CD8-positive, alpha-beta T cell (primary cell): ENCODE measurements at places on chromosomes 11 and 22. TPM values are rescaled to one million over a fixed set of nuclear protein-coding genes. Genes with fewer than 3 reads are reported as not detected.

The OR4B1 gene
- not detected for total RNA-seq

The PES1 gene
- total RNA-seq = 47.0 TPM

The OR8D4 gene
- total RNA-seq = not detected

The TP53AIP1 gene
- not detected for total RNA-seq

The TMEM132A gene
- not detected for total RNA-seq

The GNAZ gene
- not detected for total RNA-seq

The FERMT3 gene
- total RNA-seq = 63.4 TPM

The SLC37A2 gene
- 0.16 TPM for total RNA-seq

The SYNGR1 gene
- 1.9 TPM for total RNA-seq

DNA sequence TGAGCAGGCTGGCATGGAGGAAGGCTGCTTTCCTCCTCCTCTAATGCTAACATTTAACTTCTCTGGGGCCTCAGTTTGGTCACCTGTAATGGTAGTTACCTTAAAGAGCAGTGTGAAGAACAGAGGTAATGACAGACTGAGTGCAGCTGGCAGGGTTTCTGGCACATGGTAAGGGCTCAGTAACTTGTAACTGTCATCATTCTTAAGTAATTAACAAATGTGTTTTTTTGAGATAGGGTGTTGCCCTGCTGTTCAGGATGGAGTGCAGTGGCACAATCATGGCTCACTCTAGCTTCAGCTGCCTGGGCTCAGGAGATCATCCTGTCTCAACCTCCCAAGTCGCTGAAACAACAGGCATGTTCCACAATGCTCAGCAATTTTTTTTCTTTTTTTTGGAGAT lies 242.0 kb upstream of the SYN3 start:
- no peak for DNase-seq

GRCh38 chr11:12812849-12813248 lies 138.6 kb downstream of the TEAD1 start:
- DNase-seq = no peak

DNA sequence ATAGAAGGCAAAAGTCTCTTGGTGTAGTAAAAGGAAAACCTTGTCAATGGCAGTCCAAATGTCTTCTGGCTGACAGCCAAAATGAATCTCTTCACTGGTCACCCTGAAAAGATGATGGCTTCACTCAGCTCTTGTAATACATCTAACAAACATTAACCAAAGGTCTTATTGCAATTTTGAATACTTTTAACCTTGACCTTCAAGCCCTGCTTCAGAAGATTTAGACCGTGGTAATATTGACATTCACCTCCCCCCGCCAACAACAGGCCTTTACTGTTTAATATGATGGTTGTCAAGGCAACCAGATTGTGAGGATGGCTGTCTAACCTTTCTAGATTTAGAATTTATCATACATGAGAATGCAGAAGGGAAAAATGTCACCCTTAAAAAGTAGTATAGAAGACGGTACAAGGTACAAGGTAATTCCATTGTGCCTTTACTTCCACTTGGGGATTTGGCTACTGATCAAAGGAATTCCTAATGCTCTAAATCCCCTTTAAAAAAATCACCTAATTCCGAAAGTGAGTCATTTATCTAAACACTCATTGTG lies 342.3 kb downstream of the LARGE1 start:
- DNase-seq = no peak

GRCh38 chr11:60914633-60915247 lies 782 bp downstream of the TMEM109 start:
- DNase-seq = peak; percentile 34

DNA sequence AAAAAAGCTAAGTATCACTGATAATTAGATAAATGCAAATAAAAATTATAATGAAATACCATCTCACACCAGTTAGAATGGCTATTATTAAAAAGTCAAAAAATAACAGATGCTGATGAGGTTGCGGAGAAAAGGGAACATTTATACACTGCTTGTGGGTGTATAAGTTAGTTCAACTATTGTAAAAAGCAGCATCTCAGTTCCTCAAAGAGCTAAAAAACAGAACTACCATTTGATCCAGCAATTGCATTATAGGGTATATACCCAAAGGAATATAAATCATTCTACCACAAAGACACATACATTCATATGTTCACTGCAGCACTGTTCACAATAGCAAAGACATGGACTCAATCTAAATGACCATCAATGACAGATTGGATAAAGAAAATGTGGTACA lies 120.3 kb upstream of the ZBED5 start:
- no peak for DNase-seq

- DNase-seq = peak; percentile 81
Observed at GRCh38 chr22:36156515-36157419, 3.8 kb downstream of the APOL3 start.

GRCh38 chr11:58395581-58395980 lies 11.1 kb downstream of the OR5B3 start:
- DNase-seq = no peak

- DNase-seq = no peak
Observed at GRCh38 chr11:24683583-24683982, 186.7 kb downstream of the LUZP2 start.

- DNase-seq = no peak
Observed at GRCh38 chr11:115963156-115963555, 458.9 kb upstream of the CADM1 start.

GRCh38 chr11:104122836-104123235 lies 41.1 kb downstream of the PDGFD start:
- no peak for DNase-seq

DNA sequence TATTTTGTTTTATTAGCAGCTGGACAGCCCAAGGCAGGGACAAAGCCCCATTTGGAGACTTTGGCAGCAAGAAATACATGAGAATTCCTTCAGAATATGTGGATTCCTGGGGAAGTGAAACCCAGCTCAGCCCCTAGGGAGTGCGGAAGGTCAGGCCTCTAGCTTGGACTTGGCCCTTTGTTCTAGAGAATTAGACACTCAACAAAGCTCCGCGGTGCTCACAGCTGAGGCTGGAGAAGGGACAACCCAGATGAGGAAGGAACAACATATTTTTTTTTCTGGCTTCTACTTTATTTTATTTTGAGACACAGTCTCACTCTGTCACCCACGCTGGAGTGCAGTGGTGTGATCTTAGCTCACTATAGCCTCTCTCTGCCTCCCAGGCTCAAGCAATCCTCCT lies 44.7 kb upstream of the SEPTIN5 start:
- DNase-seq = no peak

DNA sequence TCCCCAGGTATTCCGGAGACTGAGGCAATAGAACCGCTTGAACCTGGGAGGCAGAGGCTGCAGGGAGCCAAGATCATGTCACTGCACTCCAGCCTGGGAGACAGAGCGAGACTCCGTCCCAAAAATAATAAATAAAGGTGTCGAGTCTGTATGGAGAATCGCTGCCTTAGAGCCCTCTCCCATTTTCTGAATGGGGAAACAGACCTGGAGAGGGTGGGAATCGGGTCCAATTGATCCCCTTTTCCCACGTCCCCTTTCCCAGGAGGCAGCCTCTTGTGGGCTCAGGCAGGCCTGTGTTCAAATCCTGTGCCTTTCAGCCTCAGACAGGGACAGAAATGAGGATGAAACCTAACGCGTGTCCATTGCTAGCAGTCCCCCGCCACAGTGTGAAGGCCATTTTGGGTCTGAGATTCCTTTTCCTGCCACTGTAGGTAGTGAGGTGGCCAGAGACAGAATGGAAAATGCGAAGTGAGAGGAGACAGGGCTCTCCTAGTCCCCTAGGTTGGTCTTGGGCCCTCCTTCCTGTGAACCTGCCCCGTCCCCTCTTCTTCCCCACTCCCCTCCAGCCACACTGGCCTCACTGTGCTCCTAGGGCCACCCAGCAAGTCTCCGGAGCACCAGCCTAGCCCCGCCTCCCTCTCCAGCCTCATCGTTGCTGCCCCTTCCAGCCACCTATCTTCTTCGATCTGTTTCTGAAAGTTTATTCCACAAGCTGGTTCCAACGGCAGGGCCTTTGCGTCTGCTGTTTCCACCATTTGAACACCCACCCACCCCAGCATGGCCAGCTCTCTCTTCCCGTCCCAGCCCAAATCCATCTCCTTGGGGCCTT lies 2.7 kb upstream of the POLDIP3 start:
- DNase-seq = no peak

- no peak for DNase-seq
Observed at GRCh38 chr11:100942016-100942415, 187.6 kb downstream of the PGR start.

GRCh38 chr11:74696500-74696899 lies 34.7 kb downstream of the CHRDL2 start:
- DNase-seq = no peak

GRCh38 chr11:93908689-93909088 lies 58.3 kb upstream of the VSTM5 start:
- no peak for DNase-seq

DNA sequence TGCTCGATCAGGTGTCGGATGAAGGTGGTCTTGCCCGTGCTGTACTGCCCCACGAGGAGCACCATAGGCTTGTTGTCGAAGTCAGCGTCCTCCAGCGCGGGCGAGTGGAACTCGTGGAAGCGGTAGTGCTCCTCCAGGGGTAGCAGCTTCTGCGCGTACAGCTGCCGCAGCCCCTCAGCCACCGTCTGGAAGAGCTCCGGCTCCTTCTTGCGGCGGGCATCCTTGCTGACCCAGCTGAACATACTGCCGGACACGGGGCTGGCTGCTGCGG lies 263 bp downstream of the EHD1 start:
- no peak for DNase-seq
